ENCODE measurements at places on chromosomes 5 and 9.

DNA sequence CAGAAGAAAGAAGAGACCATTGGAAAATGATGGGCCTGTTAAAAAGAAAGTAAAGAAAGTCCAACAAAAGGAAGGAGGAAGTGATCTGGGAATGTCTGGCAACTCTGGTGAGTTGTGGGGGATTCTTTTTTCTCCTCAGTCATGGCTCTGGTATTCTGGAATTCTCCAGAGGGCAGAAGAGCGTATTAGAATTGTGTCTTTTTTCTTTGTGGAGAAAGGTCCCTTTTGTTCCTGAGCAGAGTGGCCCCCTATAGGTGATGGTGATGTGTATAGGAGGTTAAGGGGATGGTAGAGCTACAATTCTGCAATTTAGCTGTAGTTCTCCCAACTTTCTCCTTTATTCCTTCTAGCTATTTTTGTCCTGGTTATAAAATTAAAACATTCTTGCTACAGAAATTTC is 1.6 kb upstream of the DHFR start:
- no peak for DNase-seq

GRCh38 chr9:4386819-4387218 is 87.0 kb upstream of the GLIS3 start:
- no peak for DNase-seq

GRCh38 chr5:24497591-24498157 is 147.1 kb downstream of the CDH10 start:
- DNase-seq, result no peak

GRCh38 chr5:90446961-90447360 is 27.6 kb downstream of the MBLAC2 start:
- no peak for DNase-seq

DNA sequence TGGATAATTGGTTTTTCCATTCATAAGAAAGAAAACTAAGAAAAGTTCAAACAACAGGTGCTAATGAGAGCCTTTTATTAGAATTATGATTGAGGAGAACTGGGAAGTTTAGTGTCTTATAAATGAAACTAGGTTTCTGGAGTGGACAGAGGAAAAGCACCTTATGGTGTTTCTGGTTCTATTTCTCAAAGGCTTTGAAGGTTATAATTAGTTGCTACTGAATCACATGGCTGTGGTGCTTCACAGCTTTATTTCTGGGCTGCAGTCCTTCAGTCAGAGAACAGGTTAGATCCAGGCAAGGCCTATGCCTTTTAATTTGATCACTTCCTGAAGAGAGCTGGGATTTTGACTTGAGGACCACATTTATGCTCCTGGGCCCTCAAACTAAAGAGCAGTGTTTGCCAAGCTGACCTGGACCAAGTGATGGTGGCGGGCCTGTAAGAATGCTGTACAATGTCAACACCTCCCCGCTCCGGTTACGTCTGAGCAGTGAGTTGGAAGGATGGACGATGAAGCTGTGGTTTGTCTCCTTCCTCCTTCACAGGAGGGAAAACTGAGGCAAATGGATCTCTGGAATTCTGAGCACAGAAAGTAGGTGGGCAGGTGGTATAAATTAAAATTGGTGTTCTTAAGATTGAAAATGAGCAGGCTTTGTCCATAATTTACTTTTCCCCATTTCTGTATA is 56.0 kb downstream of the ZNF462 start:
- DNase-seq, result no peak

DNA sequence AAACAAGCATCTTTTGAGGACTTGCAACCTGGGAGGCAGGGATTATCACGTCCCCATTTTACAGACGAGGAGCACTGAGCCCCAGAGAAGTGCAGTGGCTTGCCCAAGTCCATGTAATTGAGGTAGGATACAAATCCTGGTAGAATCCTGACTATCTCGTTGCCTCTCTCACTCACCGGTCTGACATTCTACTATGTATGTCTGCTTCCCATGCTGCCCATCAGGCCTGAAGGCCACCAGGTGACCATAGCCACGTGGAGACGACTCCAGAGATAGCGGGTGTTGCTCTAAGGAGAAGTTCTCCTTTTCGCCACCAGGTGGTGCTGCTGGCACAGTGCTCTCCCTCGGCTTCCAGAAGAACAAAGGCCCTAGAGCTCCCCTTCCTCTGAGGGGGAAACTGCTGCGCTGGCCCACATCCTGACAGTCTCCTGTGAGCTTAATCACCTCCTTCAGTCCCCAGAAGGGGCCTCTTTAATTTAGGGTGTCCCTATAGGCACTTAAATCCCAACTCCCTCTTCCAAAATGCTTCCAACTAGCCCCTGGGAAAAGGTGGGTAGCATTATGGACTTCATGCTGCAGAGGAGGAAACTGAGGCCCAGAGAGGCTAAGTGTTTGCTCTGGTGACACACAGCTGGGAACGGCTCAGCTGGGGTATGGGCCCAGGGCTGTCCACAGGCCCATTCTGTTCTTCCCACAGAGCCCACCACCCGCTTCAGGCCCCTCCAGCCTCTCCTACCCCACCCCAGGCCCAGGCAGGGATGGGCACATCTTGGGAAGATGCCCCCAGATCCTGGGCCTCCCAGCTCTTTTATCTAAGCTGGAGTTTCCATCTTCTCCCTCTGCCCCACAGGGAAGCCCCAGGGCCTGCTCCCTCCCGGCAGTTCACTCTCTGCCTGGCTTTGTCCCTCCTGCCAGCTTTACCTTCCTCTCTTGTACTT is 6.4 kb downstream of the SLC34A1 start:
- DNase-seq, result peak; percentile 80

- DNase-seq, result no peak
Observed at GRCh38 chr9:38059233-38059936, 9.6 kb downstream of the SHB start.

DNA sequence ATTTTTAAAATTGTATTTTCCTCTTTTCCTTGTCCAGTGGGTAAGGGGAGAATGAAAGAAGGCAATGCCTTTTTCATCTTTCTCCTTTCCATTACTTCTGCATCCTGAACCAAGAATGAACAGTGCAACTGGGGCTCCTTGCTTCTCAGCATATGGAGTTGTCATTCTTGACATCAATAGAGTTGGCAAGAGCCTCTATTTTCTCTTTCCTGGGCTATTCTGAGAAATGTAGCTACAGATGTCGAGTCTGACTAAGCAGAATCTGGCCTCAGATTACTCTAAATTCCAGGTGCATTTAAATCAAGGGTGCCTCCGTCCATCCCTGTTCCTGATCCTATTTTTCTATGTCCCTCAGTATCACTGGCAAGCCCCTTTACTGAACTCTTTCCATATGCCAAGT is 244.8 kb downstream of the GLIS3 start:
- DNase-seq, result no peak

- no peak for DNase-seq
Observed at GRCh38 chr9:6869081-6869948, 111.5 kb downstream of the KDM4C start.

- no peak for DNase-seq
Observed at GRCh38 chr5:11962122-11962521, 57.9 kb upstream of the CTNND2 start.

GRCh38 chr9:132605387-132605786 is 23.0 kb downstream of the BARHL1 start:
- no peak for DNase-seq

DNA sequence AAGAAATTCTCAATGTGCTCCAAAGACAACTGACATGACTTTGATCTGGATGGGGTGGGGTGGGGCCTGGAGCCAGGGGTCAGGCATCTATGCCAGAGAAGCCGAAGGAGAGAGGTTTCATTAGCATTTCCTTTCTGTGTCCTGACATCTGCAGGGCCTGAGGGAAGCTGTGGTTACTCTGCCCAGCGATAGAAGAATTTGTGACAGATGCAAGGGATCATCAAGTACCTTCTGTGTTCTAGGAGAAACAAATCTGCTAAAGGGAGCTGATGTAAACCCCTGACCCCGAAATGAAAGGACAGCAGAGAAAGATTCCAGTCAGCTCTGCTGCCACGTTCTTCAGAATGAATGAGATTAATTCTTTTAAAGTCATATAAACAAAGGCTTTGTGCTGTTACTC is 335.7 kb downstream of the PRELID2 start:
- no peak for DNase-seq

DNA sequence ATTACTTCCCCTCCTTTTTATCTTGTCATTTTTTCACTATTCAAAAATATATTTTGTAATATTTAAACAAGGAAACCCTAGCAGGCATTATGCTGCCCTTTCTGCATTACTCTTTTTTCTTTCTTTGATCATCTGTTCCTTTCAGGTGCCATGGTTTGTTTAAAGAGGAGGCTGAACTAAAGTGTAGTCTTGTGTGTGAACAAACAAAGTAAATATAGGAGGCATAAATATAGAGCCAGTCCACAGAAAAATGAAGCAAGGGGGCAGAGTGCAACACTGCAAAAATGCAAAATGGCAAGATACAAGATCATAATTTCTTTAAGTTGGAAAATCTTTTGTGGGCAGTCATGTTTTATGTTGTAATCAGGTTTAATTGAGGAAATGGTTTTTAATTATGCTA is 947.3 kb upstream of the COX7C start:
- no peak for DNase-seq
